ENCODE measurements at places on chromosomes 13 and 19.

- DNase-seq: no peak
Measured at GRCh38 chr19:5948752-5949564, 29.0 kb downstream of the RANBP3 start.

- DNase-seq: no peak
Measured at GRCh38 chr19:14672188-14672872, 2.3 kb downstream of the ADGRE3 start.

DNA sequence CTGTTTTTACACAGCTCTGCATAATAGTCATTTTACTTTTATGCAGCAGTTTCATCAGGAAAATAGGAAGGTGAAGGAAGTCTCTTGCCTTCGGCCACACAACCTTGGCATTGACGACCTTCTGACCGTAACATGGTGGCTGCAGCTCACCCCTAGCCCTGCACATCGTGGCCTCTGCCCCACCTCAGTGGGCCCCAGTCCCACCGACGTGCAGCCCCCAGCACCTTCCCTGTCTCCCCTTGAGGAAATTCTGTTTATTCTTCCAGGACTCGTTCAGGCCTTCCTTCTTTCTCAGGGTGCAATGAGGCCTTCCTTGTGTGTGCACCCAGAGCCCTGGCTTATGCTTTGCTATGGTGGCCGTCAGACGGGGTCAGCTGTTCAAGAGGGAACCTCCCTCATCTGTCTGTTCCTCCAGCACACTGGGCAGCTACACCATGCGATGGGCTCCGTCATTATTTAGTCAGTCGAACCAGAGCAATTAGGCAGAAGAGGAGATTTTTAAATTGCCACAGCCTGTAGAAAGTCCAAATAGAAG, 33.3 kb downstream of the TMEM255B start:
- no peak for DNase-seq

DNA sequence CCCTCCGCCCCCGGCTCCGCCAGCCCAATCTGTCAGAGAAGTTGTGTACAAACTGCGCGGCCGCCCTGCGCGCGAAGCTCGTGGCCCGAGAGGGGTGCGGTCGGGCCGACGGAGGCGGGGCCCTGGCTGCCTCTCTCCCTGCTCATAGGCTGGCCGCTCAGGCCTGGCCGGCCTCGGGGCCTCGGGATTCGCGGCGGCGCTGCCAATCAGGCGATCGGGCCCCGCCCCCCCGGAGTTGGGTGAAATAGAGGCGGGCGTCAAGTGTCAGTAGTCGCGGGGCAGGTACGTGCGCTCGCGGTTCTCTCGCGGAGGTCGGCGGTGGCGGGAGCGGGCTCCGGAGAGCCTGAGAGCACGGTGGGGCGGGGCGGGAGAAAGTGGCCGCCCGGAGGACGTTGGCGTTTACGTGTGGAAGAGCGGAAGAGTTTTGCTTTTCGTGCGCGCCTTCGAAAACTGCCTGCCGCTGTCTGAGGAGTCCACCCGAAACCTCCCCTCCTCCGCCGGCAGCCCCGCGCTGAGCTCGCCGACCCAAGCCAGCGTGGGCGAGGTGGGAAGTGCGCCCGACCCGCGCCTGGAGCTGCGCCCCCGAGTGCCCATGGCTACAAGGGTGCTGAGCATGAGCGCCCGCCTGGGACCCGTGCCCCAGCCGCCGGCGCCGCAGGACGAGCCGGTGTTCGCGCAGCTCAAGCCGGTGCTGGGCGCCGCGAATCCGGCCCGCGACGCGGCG, at the start of gene KLF5:
Gene KLF5 (plus strand): TSS at position 270 of the 724 bp plus-strand sequence. CDS start 323 bp downstream, at position 593.
- peak; percentile 44 for DNase-seq

DNA sequence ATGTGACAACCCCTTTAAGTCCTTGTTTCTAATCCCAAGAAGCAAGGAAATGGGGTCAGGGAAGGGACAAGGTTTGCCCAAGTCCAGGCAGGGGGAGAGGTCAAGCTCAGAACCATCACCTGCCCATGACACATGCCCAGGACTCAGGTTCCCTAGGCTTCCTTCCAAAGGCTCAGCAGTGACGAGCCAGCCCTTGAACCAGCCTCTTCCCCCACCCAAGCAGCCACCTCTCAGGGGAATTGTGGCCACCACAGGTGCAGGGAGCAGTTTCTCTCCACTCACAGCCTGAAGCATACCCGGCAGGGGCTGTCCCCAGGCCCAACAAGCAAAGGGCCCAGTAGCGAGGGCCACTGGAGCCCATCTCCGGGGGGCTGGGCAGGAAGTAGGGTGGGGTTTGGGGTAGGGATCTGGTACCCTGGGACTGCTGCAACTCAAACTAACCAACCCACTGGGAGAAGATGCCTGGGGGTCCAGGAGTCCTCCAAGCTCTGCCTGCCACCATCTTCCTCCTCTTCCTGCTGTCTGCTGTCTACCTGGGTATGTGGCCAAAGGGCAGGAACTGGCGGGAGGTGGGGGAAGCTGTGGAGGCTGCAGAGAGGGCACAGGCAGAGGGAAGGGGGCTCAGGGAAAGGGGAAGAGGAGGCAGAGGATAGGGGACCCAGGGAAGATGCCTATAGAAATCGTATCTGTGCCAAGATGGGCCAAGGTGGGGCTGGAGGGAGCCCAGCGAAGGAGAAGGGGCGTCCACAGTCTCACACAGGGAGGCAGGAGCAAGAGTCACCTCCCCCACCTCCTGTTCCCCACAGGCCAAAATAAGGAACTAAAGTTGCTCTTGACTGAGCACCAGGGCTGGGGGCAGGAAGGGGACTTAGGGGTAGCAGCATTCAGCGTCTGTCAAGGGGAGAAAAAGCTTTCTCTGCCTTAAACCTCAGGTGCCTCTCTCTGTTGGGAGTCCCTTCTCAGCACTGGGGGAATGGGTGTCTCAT, at the start of gene CD79A:
Gene CD79A (plus strand): TSS at position 433 of the 986 bp plus-strand sequence. CDS start 26 bp downstream, at position 459.
- no peak for DNase-seq

DNA sequence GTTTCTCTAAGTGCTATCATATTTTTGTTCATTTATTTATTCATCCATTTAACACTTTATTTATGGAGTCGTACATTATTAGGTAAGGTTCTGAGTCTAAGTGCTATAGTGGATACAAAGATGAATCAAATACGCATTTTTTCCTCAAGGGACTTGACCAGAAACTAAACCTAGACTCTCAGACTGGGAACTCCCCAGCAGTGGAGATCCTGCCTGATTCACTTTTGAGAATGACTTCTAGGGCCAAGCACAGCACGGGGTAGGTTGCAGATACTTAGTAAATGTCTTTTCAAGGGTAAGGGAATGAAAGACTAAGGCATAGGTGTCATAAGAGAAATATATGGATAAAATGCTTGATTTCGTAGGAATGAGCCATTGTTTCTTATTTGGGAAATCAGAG, 7.2 kb downstream of the DNAJC15 start:
- DNase-seq: no peak

- no peak for DNase-seq
Measured at GRCh38 chr19:1270213-1270853, 1.2 kb downstream of the CIRBP start.

GRCh38 chr13:23861310-23861709, 27.9 kb downstream of the MIPEP start:
- no peak for DNase-seq

DNA sequence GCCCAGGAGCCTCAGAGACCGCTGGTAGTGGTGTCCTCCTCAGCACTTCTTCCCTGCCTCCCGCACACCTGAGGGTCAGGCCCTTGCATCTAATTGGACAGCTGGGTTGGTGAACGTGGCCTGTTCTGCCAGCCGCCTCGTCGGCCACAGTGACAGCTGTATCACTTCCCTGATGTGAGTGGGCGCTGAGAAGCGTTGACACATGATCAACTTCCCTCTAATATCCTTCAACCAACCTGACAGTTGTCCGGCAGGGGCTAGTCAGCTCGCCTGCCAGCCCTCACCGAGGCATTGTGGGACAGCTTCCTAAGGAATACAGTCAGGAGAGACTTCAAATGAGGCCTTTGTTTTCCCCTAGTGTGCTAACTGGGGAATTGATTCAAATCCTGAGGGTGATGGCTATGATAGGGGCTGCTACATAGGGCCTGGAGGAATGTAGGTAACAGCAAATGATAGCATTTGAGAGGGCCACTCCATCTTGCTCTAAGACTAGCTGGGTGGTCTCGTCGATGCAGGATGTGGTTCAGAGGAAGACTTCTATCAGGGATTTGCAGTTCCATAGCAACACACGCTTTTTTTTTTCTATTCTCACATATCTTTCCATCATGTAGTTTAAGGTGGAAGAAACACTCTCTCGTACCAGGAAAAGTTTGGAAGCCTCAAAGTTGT, 230.8 kb downstream of the TSHZ3 start:
- DNase-seq: no peak

GRCh38 chr19:34232566-34233481, 21.5 kb upstream of the GARRE1 start:
- DNase-seq: peak; percentile 91

- no peak for DNase-seq
Measured at GRCh38 chr13:26742691-26743358, 17.8 kb downstream of the GPR12 start.

- no peak for DNase-seq
Measured at GRCh38 chr19:36748431-36749275, 24.0 kb downstream of the ZNF850 start.

- DNase-seq: no peak
Measured at GRCh38 chr13:24670961-24671381, 9.2 kb upstream of the ATP12A start.

GRCh38 chr13:108781312-108781711, 151.9 kb downstream of the MYO16 start:
- DNase-seq: no peak

DNA sequence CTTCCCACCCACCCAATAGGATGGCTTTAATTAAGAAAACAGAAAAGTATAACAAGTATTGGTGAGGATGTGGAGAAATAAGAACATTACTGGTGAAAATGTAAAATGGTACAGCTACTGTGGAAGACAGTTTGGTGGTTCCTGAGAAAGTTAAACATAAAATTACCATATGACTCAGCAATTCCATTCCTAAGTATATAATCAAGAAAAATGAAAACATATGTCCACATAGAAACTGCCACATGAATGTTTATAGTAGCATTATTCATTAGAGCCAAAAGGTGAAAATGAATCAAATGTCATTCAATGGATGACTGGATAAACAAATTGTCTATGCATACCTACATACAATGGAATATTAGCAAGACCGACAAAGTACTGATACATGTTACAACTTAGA, 16.9 kb downstream of the DZIP1 start:
- DNase-seq: no peak

- DNase-seq: no peak
Measured at GRCh38 chr13:40389081-40389641, 277.3 kb downstream of the FOXO1 start.

- DNase-seq: no peak
Measured at GRCh38 chr19:11361771-11362731, 6.8 kb downstream of the PLPPR2 start.

DNA sequence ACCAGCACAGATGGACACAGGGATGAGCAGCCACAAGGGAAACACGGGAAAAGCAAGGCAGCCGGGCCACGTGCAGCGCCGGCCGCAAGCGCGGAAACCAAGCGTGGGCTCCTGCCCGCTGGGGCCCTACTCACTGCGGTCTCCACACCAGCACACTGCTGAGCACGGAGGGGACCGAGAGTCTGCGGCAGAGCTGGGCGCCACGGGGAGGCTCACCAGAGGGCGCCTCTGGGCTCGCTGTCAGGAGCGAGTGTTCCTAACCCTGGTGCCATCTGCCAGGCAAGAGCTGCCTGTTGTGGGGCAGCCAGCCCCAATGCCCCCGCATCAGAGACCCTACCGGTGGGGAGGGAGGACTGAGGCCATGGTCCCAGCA, 26.5 kb downstream of the MPND start:
- DNase-seq: no peak

- no peak for DNase-seq
Measured at GRCh38 chr19:47895165-47895782, 9.2 kb upstream of the SULT2A1 start.

All from AG04449 (cell line).